ENCODE measurements at places on chromosomes 4 and X. TPM values are rescaled to one million over a fixed set of nuclear protein-coding genes. Genes with fewer than 3 reads are reported as not detected.

- DNase-seq = no peak
Observed at GRCh38 chr4:108775921-108776320, 13.1 kb upstream of the ETNPPL start.

The PRKG2 gene
- 4.2 TPM for total RNA-seq

DNA sequence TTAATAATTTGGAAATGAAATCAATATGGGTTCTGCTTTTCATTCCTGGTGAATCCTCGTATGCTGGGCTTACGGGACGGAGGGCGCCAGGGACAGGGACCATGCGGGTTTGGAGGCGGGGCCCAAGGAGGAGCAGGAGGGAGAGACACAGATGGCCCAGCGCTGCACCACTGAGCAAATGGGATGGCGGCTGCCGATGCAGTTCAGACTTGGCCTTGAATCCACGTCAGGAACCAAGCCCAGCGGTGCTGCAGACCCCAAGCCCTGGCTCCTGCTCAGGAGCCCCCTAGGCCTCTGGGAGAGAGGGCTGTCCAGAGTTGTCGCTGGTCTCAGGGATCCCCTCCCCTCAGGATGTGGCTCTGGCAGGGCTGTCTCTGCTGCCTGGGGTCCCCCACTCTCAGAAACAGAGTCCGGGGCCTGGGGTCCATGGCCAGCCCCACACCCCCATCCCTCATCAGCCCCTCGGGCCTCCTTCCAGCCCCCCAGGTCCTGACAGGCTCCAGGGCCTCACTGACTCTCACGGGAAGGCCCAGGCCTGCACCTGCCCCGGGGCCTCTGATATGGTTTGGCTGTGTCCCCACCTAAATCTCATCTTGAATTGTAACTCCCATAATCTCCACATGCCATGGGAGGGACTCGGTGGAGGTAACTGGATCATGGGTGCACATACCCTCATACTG is 75.2 kb downstream of the FAM53A start:
- no peak for DNase-seq

- no peak for DNase-seq
Observed at GRCh38 chr4:78864405-78865024, 74.7 kb downstream of the PAQR3 start.

The FANCB gene
- total RNA-seq = 3.9 TPM

GRCh38 chr4:185194924-185195888 is 8.6 kb downstream of the CFAP97 start:
- DNase-seq = no peak

GRCh38 chr4:109939190-109939589 is 26.5 kb downstream of the EGF start:
- DNase-seq = no peak

GRCh38 chr4:182973511-182973911 is 56.3 kb upstream of the DCTD start:
- DNase-seq = no peak

The TRO gene
- total RNA-seq = 39.6 TPM

The OPN1MW3 gene
- total RNA-seq = not detected

The IL21 gene
- not detected for total RNA-seq

- no peak for DNase-seq
Observed at GRCh38 chrX:119071381-119071780, 1.4 kb upstream of the CT47C1 start.

DNA sequence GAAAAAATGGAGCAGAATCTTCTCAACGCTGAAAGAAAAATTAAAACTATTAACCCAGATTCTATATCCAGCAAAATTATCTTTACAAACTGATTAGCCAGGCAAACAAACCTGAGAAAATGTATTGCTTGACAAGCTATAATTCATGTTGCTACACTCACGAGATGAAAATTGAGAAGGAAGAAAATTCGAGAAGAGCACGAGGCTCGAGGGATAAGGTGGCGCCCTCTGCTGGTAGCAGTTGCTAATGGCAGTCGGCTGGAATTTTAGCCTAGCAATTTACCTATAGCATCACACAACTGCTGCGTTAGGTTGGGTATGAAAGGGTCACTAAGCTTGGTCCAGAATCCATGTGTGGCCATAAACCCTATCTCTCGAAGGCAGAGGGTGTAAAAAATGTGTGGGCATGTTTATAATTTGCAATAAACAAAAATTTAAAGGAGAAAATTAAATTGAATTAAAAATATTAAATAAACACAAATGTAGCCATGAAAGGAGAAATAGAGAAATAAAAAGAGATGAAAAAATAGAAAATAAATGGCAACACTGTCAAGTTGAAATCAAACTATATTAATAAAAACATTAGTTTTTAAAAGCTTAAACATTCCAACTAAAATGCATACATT is 126.6 kb downstream of the PPP4R3C start:
- DNase-seq = no peak

DNA sequence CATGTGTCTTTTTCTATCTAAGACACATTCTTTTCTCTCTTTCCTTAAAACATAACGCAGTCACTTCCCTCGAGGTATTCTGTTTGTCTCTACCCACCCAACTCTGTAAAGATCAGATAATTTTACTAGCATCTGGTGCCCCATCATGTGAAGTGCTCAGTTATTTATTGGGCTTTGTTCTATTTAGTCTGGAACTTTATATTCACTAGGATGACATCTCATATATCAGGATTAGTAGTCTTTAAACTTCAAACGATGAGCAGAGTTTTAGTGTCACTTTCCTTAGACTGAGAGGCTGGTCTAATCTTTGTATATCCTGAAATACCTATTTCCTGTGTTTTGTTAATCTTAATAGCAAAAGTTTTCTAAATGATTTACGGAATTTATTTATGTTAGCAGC is 445.5 kb upstream of the NDST3 start:
- no peak for DNase-seq
